Activated CD4-positive, alpha-beta T cell treated with anti-CD3 and anti-CD28 coated beads, Interleukin-2, amount 50 U/mL, for 48 hours (primary cell): ENCODE measurements at places on chromosomes 6 and 20.

DNA sequence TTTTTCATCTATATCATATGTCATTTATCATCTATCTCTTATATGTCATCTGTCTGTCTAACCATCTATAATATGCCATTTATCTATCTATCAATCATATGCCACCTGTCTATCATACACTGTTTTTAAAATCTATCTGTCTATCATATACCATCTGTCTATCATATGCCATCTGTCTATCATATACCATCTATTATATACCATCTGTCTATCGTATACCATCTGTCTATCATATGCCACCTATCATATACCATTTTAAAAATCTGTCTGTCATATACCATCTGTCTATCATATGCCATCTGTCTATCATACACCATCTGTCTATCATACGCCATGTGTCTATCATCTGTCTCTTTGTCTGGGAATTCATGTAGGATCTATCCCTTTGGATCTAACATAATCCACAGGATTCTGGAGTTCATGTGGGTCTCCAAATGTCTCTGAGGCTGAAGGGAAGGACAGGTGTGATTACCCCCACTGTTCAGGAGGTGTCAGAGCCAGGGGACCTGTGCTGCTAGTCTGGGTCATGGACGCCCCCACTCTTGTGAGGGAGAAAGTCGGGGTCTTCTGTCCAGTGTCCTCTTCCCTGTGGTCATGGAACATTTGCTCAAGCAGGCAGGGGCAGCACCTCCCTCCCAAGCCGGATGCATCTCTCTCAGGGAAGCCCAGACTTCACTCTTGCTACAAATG, 36.9 kb upstream of the FRMD1 start:
- no peak for DNase-seq

DNA sequence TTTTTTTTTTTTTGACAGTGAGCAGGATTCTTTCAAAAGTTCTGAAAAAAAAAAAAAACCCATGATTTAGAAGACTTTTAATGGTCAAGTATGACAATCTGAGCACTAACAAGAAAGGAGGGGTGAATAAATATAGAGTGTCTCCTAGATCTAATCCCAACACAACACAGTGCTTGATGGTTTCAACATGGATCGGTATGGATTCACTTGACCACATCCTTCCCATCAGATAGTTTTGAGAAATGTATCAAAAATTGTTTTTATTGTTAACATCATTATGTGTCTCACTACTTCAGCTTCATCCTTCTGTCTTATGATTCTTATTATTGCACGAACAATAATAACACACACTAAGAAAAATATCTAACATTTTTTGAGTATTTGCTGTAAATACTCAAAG, 21.0 kb downstream of the KIF13A start:
- DNase-seq, result no peak

GRCh38 chr6:159023893-159024292, 20.9 kb downstream of the TAGAP start:
- peak; percentile 43 for DNase-seq

- no peak for DNase-seq
These were observed 287.8 kb upstream of the CDYL start for GRCh38 chr6:4488389-4488788.

DNA sequence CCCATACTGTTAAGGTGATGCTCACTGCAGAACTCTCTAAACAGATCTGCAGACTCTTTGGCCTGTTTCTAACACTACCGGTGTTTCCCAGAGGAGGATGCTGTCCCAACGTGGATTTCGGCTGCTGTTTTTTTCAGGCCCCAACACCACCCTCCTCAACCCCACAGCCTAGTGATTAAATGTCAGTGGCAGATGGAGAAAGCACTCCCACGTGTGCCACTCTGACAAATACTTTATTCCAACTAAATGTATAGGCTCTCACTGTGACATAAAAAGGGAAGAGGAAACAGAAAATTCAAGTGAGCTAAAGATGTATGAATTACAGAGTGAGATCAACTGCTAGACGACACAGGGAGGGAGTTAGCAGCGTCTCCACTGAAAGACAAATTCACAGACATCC, 3.6 kb downstream of the TBC1D20 start:
- DNase-seq, result no peak

- no peak for DNase-seq
These were observed 351.2 kb downstream of the CDC5L start for GRCh38 chr6:44738601-44739146.

DNA sequence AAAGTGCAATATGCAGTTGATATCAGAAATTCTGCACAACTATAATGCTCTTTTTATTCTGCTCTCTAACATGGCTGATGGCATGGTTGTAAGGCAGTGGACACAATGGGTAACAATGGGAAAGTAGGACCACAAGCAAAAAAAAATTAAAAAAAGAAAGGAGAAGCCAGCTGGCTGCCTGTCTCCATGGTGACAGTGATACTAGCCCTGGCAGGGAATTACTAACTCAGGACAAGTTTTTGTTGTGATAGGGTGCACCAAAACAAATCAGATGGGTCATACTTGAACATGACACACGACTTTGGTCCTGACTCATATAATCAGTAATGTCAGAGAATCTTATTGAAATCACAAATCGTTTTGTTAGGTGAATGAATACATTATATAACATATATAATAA, 169.4 kb downstream of the TRDN start:
- no peak for DNase-seq

DNA sequence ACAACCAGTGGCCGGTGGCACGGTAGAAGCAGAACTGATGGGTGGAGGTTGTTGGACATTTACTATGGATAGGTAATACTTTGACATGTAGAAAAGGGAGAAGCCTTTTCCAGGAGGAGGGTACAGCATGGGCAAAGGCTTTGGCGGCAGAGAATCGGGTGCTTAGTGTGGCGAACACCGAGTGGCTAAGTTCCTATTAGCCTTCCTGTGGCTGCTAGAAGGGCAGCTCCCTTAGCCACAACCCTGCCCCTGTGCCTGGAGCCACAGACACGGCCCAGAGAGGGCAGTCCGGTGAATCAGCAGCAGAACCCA, 37.9 kb upstream of the TGM2 start:
- no peak for DNase-seq

DNA sequence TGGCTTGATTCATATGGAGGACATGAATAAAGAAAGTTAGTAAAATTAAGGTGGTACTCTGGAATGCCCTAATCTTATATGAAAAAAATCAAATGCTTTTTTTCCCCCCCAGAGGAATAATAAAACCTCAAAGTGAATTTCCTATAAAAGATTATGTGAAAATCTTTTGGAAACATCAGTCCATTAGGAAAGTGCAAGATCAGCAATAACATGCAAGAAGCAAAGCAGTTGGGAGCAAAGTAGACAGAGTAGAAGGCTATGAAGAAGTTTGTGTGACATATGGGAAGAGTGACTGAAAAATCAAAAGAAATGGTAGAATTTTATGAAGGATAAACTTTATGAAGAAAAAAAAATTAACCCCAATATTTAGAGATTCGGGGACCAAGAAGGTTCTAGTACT, 998.0 kb upstream of the EPHA7 start:
- no peak for DNase-seq

GRCh38 chr20:45779011-45779915, 12.4 kb downstream of the WFDC3 start:
- DNase-seq, result no peak

GRCh38 chr20:3777381-3777715, 3.9 kb downstream of the SPEF1 start:
- no peak for DNase-seq

DNA sequence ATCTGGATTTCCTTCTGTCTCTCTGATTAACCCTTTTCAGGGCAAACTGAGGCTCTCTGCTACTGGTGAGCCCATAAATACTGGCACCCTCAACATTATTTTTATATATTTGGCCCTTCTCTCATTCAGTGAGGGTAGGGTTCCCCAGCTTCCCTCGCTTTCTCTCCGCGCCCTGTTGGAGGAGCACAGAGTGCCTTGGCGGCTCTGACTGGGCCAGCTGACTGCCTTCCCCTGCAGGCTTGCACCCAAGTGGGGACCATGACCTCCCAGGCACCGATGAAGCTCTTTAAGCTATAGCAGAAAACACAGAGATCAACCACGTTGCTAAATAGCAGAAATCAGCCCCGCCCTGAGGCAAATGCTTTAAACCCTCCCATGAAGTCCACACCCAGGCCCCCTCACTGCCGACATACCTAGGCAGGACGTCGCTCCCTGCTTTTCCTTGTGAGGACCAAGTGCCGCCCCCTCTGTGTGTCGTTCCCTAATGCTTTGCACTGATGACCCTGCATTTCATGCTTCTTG, 105.0 kb downstream of the HUS1B start:
- no peak for DNase-seq

DNA sequence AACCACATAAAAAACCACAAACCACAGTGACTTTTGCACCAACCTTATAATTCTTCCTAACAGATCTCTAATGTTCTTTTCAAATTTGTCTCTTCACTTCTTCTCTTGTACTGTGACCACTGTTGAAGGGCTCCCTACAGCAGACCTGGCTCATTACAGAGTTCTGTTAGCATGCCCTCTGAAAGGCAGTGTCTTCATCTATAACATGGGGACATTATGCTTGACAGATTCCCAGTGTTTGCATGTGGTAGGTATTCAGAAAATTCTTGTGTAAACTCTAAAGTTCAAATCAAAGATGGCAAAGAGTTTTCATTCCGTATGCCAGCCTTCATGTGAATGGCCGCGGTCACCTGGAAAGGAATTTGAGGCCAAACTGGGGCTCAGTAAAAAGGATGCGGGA, 182.6 kb downstream of the DHX35 start:
- DNase-seq, result no peak

GRCh38 chr6:138526822-138527235, 27.5 kb upstream of the NHSL1 start:
- DNase-seq, result no peak

DNA sequence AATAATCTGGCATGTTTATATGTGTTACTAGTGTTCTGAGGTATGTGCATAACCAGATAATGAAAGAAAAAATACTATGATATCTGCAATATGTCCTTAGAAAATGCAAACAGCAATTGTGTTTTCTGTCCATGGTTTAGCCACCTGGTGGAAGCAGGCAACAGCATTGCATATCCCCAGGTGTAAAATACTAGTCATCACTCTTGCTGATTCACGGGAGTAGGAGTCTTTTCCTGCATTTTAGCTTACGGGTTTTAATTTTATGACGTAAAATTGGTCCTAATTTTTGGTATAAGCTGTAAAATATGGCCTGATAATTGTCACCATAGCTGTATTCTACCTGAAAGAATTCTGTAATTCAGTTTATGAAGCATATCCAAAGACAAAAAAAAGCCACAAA, 2.5 kb downstream of the RNF182 start:
- DNase-seq, result no peak

DNA sequence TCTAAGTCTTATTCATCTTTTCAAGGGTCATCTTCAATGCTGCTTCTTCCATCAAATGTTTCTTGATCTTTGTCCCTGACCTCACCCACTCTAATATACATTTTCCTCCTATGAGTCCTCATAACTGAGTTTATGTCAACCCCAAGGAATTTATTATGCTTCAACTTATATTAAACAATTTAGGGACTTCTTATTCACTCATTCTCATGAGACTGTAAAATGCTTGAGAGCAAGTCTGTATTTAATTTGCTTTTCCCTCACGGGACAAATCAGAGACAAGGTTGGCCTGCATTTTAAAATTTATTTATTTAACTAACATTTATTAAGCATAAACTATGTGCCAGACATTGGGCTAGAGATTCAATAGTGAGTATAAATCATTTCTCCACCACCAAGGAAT, 312.0 kb upstream of the NT5E start:
- DNase-seq, result no peak

- no peak for DNase-seq
These were observed 41.2 kb downstream of the HIVEP2 start for GRCh38 chr6:142903812-142904211.

DNA sequence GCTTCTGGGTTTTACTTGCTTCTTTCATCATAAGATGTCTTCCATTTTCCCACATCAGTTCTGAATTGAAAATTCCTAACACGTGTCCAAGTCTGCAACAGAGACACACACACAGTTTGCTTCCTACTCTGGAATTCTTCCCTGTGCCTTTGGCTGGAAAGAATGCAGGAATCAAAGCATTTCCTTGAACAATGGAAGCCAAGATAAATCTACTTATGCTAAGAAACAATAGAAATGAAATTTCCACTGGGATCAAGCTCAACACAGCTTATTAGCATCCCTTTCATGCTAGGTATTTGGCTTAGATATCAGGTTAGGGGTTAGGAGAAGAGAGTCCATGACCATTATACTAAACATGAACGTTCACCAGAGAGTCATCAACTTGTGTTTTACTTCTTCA, 101.1 kb upstream of the SCAF8 start:
- no peak for DNase-seq

DNA sequence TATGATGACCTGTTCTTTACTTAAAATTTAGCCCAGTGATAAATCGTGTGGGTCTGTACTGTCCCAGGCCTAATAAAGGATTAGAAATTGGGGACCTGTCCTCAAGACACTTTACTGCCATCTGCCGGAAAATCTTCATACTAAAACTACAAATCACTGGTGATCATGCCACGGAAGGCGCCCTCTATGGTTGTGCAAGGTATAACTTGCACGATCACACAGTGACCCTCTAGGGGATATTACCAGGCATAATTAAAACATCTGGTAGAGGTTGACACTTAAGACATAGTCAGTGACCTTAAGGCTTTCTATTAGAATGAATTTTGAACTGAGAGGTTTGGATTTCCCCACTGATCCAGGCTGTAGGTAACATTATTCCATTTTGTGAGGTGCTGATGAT, 172.6 kb downstream of the BMP2 start:
- DNase-seq, result no peak

DNA sequence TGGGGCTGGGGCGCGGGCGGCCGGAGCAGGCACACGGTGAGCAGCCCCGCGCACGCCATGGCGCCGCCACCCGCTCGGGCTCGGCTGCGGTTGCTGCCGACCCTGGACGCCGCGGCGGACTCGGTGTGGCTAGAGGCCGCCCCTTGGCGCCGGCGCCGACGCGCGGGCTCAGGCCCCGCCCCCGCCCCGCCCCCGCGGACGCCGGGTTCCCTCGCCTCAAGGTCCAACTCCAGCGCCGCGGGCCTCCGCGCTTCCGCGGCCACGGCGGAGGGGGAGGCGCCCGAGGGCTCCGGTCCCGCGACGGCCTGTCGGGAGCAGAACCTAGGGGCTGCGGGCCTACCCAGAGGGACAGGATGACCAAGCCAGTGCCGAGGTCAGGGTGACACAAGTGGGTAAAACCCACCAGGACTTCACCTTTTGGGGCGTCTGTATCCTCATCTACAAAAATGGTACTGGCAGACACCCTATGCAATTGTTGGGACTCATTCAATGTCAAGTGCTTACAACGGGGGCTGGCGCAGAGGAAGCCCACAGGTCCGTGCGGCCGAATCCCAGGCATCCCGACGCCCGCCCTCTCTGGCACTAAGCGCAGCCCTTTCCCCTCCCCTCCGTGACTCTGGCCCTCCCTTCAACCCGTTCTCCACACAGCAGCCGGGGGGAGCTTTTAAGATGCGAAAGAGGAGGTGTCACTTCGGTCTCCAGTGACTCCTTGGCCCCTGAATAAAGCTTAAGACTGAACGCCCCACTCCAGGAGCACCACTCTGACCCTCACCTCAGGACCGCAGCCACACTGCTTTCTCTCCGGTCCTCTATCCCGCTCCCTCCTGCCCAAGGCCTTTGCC, at the start of gene NECAB3:
Gene NECAB3 (minus strand): TSS at position 135 of the 842 bp plus-strand sequence. CDS start 76 bp downstream, at position 59.
- peak; percentile 75 for DNase-seq
